ENCODE measurements at places on chromosomes 1 and 21. TPM values are rescaled to one million over a fixed set of nuclear protein-coding genes. Genes with fewer than 3 reads are reported as not detected.

The CPLANE2 gene
- 9.7 TPM for total RNA-seq

The IFI44L gene
- total RNA-seq = 6.5 TPM

The GSTM4 gene
- 46.5 TPM for total RNA-seq

The UTS2 gene
- not detected for total RNA-seq

The S100A7A gene
- total RNA-seq = not detected

The CD1D gene
- total RNA-seq = 1.4 TPM

The C1orf185 gene
- not detected for total RNA-seq

The LCE1A gene
- total RNA-seq = not detected

The DAB1 gene
- 2.6 TPM for total RNA-seq

The ATP8B2 gene
- 9.2 TPM for total RNA-seq

The LIX1L gene
- 25.2 TPM for total RNA-seq

The ADORA3 gene
- total RNA-seq = 4.1 TPM

The RPTN gene
- total RNA-seq = not detected
